ENCODE measurements at places on chromosomes 2 and 18.

GRCh38 chr2:98348066-98348561 lies 1.9 kb downstream of the CNGA3 start:
- no peak for DNase-seq

- peak; percentile 1 for DNase-seq
Measured at GRCh38 chr18:34039201-34039600, 185.5 kb downstream of the NOL4 start.

GRCh38 chr2:11305338-11305737 lies 39.1 kb downstream of the ROCK2 start:
- no peak for DNase-seq

GRCh38 chr2:237645261-237645660 lies 17.9 kb downstream of the LRRFIP1 start:
- DNase-seq: no peak

DNA sequence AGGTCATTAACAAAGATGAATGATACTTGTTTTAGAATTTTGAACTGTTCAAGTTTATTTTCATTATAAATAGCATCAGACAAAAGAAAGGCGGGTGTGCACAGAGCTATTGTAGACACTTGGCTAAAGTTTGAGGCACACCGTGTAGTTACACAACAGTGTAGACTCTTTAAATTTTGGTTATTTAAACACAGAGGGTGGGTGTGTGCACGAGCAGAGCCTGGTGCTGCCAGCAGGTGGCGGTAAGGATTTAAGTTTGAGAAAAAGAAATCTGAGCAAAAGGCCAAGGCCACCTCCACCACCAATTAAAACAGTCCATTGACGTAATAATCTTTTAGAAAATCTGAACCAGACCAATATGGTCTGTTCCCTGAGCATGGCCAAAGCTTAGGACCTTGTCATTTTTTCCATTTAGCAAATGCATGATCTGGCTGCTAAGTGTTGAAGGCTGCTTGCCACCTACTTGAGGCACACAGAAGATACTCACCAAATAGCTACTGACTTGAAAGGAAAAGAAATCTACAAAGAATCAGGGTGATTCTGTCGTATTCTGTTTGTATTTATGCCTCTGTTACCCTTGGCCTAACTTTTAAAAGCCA lies 14.3 kb downstream of the COPS7B start:
- peak; percentile 49 for DNase-seq

- peak; percentile 69 for DNase-seq
Measured at GRCh38 chr2:174878537-174879147, 114.4 kb upstream of the CHRNA1 start.

- no peak for DNase-seq
Measured at GRCh38 chr2:20555954-20556353, 94.9 kb downstream of the HS1BP3 start.

GRCh38 chr2:112731479-112731878 lies 10.7 kb downstream of the NT5DC4 start:
- DNase-seq: no peak

GRCh38 chr2:168976034-168976654 lies 55.0 kb downstream of the ABCB11 start:
- no peak for DNase-seq

- DNase-seq: peak; percentile 85
Measured at GRCh38 chr2:237483018-237483731, 3.9 kb upstream of the MLPH start.

DNA sequence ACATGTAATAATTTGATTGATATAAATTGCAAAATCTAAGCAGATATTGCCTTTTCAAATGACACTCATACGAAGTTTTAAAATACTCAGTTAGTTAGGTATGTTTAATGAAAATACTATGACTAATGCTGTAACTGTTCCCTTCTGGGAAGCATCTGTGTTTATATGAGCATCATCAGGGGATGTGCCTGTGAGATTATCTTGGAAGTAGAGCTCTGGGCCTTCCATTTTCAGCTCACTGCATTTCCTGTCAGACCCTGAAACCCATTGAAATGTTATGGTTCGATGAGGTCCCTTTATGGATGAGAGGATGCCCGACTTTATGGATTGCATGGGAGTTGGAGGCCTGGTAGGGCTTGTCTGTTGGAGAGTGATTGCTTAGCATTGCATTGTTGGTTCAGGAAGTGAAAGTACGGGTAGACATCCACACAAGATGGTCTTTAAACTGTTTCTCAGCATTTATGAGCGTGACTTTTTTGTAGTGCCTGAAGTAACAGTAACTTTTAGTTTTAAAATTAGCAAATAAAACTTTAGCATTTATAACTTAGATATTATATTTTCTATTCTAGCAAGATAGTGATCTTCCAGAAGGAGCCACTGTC lies 28.7 kb downstream of the ELP2 start:
- peak; percentile 89 for DNase-seq

GRCh38 chr18:22167471-22168241 lies 1.7 kb upstream of the GATA6 start:
- DNase-seq: no peak

- no peak for DNase-seq
Measured at GRCh38 chr2:207338220-207338607, 172.5 kb upstream of the KLF7 start.

DNA sequence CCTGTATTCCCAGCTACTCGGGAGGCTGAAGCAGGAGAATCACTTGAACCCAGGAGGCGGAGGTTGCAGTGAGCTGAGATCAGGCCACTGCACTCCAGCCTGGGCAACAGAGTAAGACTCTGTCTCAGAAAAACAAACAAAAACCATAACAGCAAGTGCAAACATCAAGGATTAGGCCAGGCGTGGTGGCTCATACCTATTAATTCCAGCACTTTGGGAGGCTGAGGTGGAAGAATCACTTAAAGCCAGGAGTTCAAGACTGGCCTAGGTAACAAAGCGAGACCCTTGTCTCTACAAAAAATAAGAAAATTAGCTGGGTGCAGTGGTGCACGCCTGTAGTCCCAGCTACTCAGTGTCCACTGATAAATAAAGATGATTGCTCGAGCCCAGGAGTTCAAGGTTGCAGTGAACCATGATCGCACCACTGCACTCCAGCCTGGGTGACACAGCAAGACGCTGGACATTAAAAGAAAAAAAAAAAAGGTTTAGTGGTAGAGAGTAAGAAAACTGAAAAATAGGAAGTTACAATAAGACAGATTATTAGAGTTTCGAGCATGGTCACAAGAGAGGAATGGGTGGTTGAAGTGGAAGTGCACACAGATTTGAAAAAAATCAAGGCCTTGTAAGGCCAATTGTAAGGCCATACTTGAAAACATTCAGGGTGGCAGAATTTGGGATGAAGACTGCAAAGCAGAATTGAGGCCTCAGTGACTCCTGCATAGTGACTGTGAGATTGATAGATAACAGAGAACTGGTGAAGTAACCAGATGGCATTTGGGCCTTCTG lies 6.4 kb upstream of the KCMF1 start:
- DNase-seq: no peak

DNA sequence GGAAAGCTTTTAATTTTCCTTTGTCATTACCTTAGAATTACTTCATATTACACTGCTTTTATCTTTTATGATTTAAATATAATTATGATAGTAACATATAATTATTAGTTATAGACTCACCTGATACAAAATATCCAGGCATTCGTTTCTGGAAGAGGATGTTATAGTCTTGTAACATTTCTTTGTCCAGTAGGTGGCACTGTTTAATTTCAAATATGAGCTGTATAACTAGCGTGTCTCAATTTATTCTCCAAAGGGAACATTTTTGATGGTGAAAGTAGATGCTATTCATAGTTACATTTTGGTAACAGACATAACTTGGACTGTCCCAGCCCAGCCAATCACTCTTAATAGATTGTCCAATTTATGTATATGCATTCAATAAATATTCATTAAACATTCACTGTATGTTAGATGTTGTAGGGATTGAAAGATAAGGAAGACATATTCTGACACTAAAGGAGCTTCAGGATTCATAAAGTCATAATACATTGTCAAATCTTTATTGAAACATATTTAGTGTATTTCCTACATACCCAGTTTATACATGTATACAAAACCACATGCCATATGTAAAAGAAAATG lies 19.2 kb downstream of the DAW1 start:
- DNase-seq: peak; percentile 65

DNA sequence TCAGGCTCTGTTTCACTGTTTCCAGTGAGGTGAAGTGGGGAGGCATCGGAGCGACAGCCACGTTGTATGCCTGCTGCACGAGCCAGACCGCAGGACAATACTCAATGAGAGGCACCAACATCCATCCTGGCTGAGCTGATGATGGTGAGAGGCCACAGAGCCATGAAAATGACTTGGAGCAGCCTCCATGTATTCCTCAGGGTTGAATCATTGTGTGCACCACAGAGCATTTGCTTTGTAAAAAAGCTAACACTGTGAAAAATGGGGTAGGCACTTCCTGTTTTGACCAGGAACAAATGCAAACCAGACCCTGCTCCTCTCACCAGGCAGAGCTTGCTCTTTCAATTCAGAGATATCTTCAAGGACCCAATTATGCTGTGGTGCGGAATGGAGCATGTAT lies 87.2 kb downstream of the LPIN1 start:
- peak; percentile 23 for DNase-seq

GRCh38 chr18:46601141-46601805 lies 55.7 kb downstream of the LOXHD1 start:
- no peak for DNase-seq

- DNase-seq: no peak
Measured at GRCh38 chr2:15498554-15498953, 62.6 kb downstream of the NBAS start.

GRCh38 chr18:75087119-75088020 lies 121.6 kb downstream of the PTGR3 start:
- no peak for DNase-seq

GRCh38 chr2:138630164-138630563 lies 128.6 kb downstream of the SPOPL start:
- no peak for DNase-seq

DNA sequence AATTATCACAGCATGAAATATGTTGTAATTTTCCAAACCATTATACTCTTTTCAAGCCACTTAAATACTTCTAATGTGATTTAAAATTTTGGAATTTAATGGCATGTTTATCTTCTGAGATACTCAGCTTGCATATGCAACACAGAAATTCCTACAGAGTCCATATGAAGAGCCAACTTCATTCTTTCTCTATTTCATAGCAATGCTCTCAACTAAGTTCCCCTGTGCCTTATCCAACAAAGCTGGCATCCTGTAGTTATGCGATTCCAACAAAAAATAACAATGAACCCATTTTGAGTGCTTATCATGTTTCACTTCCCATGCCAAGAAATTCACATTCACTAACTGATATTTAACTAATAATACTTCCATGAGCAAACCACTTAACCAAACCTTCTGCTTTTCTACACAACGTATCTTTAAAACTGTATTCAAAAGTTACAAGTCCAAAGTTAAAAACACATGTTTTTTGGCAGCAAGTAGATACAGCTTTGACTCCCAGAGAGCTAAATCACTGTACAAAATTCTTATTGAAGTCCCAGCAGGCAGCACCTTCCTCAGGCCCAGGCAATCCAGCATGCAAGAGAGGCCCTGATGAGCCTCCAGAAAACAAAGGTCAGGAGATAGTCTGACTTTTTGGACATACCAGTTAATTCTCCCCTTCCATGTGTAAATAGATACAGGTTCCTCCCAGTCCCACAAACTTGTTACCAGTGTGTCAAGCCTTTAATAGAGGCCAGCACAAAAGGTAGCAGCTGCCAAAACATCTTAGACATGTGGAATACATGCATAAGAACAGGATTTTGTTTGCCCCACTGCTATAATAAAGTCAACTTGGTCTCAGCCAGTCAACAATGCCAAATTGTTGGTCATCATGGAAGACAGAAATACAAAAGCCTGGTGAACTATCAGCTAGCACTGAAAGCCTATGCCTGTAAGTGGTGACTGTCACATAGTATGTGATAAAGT lies 113.1 kb upstream of the WDR75 start:
- no peak for DNase-seq

- no peak for DNase-seq
Measured at GRCh38 chr2:137522620-137523011, 441.7 kb upstream of the HNMT start.

DNA sequence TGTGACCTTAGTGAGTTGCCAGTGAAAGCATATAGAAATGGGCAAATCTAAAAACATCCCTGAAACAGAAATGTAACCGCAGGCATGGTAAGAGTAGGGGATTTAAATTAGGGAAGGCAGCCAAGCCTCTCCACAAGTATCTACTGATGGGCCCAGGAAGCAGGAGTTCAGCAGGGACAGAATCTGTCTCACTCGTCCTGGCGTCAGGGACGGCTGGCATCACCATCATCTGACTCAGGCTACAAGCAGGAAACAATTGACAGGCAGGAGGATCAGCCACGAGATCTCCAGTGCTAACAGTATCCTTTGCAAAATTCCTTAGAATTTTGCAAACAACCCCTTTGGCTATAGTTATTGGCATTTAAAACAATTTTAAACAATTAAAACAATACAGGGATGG lies 61.3 kb downstream of the SMAD4 start:
- no peak for DNase-seq

DNA sequence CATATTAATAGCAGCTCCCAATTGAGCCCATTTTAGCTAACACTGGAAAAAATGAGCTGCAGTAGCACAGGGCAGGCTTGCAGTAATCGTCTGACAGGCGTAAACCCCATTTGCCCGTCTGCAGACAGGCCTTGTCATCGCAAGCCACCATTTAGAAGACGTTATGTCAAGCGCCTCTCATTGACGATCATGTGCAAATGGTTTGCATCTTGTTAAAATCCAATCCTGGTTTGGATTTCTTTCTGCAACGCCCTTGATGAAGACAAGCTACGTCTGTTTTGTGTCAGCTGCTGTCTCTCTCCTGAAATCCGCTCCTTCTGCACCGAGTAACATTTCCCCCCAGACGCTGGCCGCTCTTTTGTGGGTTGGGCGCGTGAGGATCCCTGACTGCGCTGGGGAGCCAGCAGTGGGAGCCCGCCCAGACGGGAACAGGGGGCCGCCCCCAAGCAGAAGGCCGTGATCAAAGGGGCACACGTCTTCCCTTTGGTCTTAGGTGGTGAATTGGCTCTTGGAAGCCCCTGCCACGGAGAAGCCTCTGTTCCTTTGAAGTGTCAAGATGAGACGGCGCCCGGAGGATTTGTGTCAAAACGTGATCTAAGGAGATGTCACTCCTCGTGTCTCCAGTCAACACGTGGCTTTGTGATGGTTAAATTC lies 84.2 kb upstream of the GPC1 start:
- DNase-seq: peak; percentile 48

DNA sequence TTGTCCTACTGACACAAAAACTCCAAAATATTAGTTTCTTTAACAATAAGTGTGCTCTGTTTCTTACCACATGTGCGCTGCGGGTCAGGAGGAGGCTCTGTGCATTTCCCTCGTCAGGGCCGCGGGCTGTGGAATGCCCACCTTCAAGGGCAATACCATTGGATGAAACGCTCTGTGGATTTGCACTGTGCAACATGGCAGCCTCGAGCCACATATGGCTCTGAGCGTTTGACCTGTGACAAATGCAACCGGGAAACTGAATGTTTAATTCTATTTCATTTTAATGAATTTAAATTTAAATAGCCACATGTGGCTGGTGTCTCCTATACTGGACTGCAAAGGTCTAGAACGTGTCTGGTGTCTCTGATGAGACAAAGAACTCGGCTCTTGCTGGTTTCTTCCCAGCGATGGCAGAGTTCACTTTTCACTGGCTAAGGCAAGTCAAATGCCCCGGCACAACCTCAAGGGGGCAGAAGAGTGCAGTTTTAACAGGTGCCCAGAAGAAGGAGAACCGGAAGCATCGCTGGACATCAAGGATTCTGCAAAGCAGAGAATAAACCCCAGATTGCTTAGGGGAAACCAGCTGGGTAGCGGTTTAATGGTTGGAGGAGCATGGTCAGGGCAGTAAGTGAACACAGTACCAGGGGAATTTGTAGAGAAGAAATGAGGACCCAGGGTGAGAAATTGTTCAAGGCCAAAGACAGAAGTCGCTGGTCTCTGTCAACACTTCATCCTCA lies 37.0 kb upstream of the TMEM18 start:
- DNase-seq: peak; percentile 60

- DNase-seq: peak; percentile 83
Measured at GRCh38 chr2:98149333-98149697, 62.3 kb downstream of the VWA3B start.
